ENCODE measurements at places on chromosomes 7 and 10.

- DNase-seq, result no peak
Measured at GRCh38 chr7:114554781-114555537, 140.3 kb downstream of the FOXP2 start.

DNA sequence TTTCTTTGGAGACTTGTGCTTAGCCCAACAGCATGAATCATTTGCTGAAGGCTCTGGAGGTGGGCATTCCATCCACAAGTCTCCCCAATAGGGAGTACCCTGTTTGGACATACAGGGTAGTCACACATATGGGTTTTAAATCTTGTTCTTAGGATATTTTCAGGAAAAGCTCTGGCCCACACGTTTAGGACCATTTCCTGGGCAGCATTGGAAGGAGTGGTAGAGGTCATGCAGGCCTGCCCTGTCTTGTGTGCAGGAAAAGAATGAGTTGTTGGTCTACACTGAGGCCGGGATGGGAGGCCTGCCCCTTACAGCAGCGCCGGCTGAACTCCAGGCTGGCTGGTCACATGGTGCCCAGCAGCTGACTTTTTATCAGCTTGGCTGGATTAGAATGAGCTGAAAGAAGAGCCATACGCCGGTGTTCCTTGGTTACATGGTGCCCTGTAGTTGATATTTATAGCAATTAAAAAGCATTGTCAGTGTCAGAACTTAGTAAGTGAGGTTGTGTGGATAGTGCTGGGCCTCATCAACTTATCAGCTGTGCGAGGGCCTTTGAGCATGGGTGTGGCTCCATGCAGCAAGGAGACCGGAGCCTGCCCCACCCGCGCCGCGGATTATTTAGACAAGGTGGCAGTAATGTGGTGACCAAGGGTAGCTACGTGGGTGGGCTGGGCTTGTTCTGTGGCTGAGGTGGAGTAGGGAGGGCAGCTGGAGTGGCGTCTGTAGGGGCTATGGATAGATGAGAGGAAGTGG, 28.6 kb downstream of the OGDH start:
- no peak for DNase-seq

- DNase-seq, result no peak
Measured at GRCh38 chr7:39187130-39187529, 209.4 kb downstream of the POU6F2 start.

DNA sequence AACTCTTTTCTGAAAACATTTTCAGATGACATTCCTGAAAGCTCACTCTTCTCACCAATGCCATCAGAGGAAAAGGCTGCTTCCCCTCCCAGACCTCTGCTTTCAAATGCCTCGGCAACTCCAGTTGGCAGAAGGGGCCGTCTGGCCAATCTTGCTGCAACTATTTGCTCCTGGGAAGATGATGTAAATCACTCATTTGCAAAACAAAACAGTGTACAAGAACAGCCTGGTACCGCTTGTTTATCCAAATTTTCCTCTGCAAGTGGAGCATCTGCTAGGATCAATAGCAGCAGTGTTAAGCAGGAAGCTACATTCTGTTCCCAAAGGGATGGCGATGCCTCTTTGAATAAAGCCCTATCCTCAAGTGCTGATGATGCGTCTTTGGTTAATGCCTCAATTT, 16.5 kb downstream of the ANLN start:
- no peak for DNase-seq

- no peak for DNase-seq
Measured at GRCh38 chr10:33381451-33382215, 47.2 kb upstream of the NRP1 start.

DNA sequence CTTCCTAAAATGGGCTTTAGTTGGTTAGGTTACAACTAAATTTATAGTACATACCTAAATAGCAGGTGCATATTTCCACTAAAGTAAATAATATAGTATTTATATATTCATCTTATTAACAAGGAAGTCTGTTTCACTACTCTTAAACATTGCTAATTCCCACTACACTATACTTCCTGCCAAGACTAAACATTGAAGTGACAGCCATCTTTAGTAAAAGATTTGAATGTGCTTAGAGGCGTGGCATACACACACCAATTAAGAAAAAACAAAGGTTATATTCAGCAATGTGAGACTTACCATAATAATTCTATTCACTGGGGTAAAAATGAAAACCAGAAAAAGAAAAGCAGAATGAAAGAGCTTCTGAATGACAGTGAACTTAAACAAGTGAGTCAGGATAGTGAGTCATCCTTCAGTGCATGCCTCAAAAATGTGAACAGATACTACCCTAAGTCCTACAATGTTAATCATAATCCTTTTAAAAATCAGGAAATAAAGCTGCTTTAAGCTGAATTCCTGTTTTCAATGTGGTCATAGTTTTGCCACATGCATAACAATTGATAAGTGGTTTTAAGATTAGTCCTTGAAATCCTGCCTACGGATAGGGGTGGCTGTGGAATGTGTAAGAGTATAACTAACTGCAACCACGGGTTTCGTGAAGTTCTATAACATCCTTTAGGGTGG, 59.4 kb downstream of the USP6NL start:
- peak; percentile 93 for DNase-seq

DNA sequence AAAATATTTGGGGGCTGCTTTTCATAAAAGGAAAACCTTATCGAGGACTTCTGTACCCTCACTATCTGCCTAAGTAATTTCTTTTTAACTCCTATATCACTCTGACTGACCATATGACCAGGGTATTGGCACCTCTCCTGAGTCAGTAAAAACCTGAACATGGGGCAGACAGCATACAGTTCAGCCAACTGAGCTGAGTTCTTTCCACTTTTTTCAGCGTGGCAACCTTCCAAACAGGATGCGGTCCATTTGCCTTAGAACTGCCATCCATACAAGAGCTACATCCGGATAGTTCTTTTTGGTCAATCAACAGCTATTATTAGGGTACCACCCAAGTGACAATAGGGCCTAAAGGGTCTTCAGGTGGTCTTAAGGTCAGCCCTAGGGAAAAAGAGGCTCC, 122.6 kb downstream of the MARCHF5 start:
- no peak for DNase-seq

- DNase-seq, result no peak
Measured at GRCh38 chr10:124037784-124038183, 55.6 kb downstream of the CHST15 start.
